ENCODE measurements at places on chromosomes 11 and 22.
A peak's percentile ranks its signal among the peaks of the same experiment; 100 is the strongest.

DNA sequence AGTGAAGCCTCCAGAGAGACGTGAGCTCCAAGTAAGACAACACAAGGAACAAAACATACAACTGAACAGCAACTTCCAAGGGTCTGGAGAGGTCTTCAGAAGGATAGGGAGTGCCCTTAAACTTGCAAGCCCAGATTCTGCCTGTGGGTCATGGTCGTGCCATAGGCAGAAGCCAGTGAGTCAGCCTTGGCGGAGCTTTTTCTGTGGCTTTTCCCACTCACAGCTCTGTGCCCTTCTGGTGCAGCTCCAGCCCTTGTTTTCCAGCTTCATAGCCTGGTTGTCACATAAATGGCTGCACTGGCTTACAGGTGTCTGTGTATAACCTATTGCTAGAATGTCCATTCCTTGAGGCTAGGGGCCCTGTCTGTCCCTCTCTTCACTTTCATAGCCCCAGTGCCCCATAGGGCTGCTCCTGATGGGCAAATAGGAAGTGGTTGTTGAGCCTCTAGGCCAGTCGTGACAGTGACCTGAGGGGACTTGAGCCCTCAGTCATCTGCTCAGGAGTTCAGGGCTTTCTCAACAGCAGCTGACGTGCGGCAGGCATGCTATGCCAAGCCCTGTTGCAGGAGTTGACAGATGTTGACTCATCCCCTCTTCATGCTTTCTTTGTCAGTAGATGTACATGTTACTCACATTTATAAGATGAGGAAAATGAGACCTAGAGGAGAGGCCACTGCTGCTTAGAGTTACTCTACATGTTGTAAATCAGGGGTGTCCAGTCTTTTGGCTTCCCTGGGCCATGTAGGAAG is 7.4 kb downstream of the MED15 start:
- DNase-seq = no peak

GRCh38 chr11:117226388-117227385 is 5.2 kb downstream of the PCSK7 start:
- DNase-seq = peak; percentile 86

GRCh38 chr22:23571486-23571885 is 8.6 kb downstream of the IGLL1 start:
- no peak for DNase-seq

DNA sequence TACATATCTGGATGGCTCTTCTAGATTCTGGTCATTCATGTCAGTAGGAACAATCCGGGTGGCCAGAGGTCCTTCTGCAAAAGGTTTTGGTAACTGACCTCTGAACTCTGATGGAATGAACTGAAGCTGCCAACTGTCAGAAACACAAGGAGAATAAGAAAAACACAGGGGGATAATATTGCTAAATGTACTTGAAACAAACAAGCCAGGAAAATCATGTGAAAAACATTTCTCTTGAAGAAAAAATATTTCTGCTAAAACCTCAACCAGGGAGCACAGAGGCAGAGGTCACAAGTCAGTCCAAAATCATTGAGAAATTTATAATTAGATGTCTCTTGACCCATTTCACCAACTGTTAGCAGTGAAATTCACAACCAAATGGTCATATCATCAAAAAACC is 35.2 kb downstream of the ALG9 start:
- DNase-seq = no peak

DNA sequence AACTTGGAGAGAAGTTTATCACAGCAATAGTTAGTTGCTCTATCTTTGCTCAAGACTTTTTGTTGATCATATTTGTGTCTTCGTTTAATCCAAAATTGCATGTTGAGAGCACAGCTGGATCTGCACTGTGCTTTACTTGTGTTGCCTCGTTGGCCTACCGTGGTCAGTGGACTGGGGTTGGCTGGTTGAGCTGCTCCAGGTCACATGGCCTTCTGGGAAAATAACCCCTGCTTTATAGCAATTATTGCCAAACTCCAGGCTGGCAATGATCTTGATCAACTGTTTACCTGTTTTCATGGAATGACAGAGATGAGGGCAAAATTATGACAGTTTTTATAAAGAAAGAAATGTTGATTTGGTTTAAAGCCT is 5.7 kb upstream of the PLET1 start:
- no peak for DNase-seq

DNA sequence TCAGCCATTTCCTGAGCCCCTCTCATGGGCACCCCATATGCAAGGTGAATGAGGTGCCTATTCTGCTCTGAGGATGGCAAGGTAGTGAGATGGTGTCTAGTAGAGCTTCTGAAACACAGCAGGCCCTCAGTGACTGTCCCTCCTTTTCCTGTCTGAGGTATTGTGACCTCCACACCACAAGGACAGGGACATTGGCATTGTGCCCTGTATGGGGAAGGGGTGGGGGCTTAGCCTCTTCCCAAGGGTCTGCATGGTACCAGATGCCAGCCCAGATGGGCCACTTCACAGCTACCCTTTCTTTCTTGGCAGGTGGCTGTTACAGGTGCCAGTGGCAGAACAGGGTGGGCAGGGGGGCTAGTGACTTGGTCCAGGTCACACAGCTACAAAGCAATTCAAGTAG is 78.8 kb downstream of the CABIN1 start:
- DNase-seq = no peak

- no peak for DNase-seq
These were observed 125.5 kb upstream of the SERPIND1 start for GRCh38 chr22:20648306-20648903.

DNA sequence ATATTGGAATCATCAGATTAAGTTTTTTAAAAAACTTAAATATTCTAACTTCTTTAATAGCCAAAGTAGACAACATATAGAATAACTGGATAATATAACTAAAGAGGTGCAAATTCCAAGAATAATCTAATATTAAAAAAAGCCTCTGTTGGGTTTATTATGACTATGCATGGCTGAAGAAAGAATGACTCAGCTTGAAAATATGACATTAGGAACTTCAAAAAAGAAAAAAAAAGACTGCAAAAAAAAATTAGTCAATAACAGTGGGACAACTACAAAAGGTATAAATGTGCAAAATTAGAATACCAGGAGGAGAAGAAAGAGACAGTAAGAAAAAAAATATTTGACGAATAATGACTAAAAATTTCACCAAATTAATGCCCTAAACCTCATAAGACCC is 1178.0 kb downstream of the JRKL start:
- DNase-seq = no peak

DNA sequence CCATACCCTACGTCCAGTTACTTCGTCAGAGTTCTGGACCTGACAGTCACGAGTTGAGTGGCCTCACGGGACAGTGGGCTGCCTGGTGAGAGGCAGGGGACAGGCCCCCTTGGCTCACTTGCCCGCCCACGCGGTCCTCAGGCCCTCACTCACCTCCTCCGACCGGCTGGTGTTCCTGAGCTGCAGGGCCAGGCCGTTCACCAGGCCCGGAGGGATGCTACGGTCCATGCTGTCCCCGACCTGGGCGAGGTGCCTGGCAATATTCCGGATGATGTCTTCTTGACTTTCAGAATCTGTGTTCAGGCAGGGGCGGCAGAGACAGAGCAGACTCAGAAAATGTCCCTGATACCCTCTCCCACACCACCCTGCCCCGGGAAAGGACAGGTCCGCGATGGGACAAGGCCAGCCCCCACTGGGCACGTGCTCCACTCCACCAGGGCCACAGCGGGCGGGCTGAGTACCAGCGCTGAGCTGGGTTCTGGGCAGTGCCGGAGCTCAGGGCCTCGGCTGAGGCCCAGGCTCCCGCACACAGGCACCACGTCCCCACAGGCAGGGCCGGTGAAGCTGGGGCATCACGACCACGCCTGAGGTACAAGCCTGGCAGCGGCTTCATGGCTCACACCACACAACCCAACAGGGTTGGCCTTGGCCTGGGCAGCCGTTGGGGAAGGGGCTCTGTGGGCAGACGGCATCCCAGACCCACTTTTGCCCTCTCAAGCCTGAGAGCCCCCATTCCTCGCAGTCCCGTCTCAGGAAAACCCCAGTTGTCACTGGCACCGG is 34.9 kb downstream of the BID start:
- DNase-seq = no peak

Data from brain (organoid and tissue), 16 donors.